Left cardiac atrium (tissue), 4 donors: ENCODE measurements at places on chromosomes 2 and 18. TPM values are rescaled to one million over a fixed set of nuclear protein-coding genes. Genes with fewer than 3 reads are reported as not detected.
A peak's percentile ranks its signal among the peaks of the same experiment; 100 is the strongest.

Gene IL36A
- total RNA-seq = not detected

GRCh38 chr2:217325251-217325650 lies 465.4 kb upstream of the TNP1 start:
- DNase-seq = no peak

DNA sequence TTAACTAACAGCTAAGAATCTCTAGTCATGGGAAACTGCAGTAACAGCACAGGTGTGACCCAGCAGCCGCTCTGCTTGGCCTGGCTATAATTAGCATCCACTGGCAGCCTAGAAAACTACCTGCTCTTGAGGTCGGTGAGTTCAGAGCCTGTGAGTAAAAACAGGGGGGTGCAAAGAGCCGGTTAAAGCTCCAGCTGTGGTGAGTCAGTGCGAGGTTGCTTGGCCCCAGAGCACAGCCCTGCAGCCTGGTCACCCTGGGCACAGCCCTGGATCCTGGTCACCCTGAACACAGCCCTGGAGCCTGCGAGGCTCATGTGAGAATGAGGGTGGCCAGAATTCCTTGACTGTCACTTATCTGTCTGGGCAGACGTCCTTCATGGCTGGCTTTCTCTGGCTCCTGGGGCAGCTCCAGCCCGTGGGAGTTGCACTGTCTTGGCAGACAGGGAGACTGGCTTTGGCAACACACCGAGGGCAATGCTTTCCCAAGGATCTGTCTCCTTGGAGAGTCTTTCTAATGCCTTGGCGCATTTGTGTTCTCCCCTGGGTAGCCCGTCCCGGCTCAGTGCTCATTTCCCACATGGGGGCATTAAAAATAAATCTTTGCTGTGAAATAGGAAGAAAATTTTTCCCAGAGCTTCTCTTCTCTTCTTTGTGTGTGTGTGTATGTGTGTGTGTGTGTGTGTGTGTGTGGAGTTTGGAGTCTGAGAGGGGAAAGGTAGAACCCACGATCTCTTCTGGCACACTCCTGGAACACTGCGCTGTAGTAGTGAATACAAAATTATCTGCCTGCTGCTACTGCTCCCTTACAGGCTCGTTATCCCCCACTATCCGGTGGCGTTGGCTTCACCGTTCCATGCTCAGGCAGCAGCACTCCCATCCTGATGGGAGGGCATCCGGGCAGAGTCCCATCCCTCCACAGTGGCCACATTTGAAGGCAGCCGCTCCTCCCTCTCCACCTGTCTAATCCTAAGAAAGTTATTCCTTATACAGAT lies 250.2 kb upstream of the MEX3C start:
- peak; percentile 22 for DNase-seq

- DNase-seq = no peak
These were observed 11.5 kb downstream of the PGAP1 start for GRCh38 chr2:196914867-196915460.

GRCh38 chr2:138823666-138824065 lies 43.5 kb upstream of the NXPH2 start:
- DNase-seq = no peak
